ENCODE measurements at places on chromosomes 6 and 20. TPM values are rescaled to one million over a fixed set of nuclear protein-coding genes. Genes with fewer than 3 reads are reported as not detected.

The TSBP1 gene
- not detected for total RNA-seq

GRCh38 chr20:52411611-52412010 lies 220.0 kb upstream of the ZFP64 start:
- DNase-seq = no peak

DNA sequence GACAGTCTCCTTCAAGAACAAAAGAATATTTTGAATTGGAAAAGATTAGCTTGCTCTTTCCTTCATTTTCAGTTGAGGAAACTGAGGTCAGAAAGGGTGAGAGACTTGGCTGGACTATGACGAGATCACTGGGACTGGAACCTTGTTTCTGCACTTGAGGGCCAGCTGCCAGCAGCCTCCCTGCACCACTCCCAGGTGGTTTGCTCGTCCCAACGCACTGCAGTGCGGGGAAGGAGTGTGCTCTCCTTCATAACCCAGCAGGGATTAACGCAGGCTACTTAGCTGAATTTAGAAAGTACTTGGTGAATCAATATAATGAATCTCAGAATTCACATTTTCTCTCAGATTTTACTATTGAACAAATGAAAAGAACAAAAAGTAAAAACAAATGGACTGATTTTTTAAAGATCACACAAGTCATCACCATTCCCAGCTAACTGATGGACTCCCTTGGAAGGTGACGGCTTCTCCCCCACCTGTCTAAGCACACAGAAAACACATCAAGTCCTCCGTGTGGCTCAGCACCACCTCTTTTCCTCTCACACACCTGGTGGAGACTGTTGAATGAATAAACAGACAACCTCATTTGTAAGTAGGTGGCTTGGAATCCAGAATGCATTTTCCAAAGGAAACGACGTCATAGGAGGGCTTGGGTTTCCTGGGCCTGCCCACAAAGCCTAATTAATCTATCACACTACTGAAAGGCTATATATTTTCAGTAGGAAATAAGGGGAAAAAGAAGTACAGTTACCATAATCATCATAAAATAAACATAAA lies 121.0 kb downstream of the QRSL1 start:
- no peak for DNase-seq

DNA sequence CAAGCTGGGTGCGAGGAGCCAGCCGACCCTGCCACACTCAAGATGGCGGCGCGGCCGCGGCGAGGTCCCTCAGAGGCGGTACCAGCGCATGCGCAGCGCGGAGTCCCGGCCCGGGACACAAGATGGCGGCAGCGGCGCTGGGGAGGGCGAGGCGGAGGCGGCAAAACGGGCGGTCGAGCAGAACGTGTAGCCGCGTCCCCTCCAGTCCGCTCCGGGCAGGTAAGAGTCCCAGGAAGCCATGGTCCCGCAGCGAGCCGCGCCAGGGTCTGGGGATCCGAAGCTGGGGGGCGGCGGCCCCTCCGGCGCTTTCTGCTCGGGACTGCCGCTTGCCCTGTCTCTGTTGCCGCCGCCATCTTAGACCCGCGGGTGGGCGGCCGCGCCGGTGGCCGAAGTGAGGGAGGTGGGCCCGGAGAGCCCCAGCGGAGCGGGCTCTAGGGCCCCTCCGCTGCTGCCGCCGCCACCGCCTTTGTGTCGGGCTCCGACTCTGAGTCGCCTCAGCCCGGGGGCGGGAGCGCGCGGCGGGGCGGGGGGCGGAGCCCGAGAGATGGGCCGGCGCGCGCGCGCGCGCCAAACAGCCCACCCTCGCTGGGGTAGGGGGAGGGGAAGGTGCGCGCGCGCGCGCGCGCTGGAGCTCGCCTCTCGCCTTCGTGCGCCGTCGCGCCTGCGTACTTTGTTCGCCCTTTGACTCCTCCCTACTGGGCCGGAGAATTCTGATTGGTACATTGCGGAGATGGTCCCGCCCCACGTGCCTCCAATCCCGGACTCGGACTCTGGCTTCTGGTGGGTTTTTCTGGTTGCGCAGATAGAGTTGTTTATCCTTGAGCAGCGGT lies at the start of gene PCIF1:
TSS of gene PCIF1 (plus strand) at position 98 of the 830 bp plus-strand sequence. CDS start 4,317 bp downstream, outside the sequence.
- DNase-seq = peak; percentile 98

GRCh38 chr6:119428633-119429032 lies 79.1 kb upstream of the MAN1A1 start:
- DNase-seq = no peak

DNA sequence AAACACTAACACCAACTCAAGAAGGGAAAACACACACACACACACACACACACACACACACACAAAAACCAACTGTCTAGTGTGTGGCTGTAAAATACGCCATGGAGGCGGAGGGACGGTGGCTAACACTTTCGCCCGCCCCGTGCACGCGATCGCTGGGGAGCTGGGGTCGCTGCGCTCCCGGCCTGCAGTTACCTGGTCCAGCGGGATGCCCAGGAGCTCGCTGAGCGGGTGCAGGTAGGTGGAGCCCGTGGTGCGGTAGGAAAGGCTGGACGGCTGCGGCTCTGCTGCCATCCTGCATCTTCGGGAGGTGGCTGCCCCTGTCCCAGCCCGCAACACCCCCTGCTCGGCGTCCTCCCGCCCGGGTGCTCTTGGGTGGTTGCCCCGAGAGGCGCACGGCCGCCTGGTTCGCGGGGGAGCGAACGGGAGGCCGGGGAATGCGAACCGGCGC lies 303 bp downstream of the MBOAT1 start:
- no peak for DNase-seq

DNA sequence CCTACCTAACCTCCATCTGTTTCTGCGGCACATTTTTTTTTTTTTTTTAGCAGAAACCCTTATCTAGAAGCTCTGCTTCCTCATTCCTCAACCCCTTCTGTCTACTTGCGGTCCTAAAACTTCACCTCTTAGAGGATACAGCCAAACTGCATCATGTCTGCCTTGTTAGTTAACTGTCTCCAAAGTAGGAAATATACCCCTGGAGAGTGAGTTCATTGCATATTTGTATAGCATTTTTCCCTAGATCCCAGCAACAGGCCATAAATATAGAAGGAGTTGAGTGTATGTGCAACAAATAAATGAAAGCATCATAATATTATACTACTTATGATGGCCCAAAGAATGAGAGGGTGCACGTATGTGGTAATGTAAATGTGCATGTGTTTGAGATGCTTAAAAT lies 1288.6 kb upstream of the GJE1 start:
- no peak for DNase-seq

GRCh38 chr20:62418709-62419487 lies 8.4 kb downstream of the RBBP8NL start:
- no peak for DNase-seq

DNA sequence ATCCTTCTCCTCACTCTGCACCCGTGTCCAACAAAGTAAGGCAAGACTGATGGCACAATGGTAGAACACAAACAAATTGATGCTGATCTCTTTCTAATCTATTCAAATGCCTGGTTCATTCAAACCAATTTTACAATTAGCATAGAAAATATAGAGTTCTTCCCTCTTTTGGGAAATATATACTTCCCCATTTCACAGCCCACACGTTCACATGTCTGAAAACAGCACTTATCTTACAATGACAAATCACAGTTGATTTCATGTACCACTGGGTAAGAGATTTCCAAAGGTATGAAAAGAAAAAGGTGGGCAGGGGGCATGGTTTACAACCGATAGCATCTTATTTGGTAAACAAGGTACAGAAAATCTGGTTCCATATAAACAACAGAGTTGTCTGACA lies 137.6 kb downstream of the RNGTT start:
- no peak for DNase-seq

The UNC93A gene
- total RNA-seq = not detected

- DNase-seq = no peak
These were observed 132.0 kb upstream of the RNF24 start for GRCh38 chr20:4147319-4147718.

DNA sequence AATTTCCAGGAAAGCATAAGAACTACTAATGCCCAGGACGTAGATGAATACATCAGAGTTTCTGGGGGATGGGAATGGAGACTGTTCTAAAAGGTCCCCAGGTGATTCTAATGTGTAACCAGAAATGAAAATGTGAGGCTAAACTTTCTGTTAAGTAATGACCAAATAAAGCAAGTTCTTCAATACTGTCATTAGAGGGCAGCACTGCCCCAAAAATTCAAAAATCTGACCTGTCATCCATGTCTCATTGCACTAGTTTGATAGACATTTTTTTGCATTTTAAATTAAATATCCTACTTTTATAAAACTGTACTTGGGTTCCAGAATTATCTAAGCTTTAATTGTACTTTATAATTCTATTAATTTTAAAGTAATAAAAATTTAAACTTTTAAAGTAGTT lies 94.9 kb downstream of the RFX6 start:
- DNase-seq = peak; percentile 44

DNA sequence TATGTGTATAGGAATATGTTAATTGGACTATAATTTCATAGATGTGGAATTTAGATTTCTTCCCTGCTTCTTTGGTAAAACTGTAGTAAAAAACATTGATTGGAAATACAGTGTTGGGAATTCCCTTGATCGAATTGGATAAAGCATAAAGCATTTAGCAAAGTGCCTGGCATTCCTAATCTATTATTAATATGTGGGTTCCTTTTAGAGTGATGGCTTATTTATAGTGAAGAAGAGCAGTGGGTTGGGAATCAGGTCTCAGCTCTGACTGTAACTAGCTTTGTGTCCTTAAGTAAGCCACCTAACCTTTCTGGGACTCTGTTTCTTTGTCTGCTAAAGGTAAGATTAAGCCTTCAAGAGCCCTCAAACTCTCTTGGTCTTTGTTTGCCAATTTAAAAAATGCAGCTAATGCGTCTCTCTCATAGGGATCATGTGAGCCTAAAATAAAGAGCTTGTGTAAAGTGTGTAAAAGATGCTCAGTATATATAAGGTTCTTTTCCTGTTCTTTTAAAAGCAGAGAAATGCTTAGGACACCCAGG lies 53.3 kb downstream of the KCNS1 start:
- DNase-seq = no peak

- no peak for DNase-seq
These were observed 166.1 kb upstream of the PRDM1 start for GRCh38 chr6:105920071-105920470.

The SAMD10 gene
- 3.6 TPM for total RNA-seq

GRCh38 chr6:16248271-16248853 lies 10.0 kb downstream of the GMPR start:
- no peak for DNase-seq

The EPPIN gene
- not detected for total RNA-seq

DNA sequence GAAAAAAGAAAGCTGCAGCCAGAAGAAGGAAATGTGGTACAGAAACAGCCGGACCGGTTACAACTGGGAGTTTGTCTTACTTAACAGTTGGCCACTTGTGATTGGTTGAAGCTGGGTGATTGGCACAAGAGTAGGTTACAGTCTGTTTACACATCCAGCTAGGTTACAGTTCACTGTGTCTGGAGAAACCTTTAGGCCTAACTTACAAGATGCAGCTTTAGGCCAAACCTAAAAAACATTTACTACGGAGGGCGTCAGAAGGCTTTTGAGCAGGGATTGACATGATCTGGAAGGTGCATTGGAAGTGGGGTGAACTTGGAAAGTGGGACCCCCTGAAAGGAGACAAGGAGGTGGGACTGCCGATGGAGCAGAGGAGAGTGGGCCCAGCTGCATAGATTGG lies 122.3 kb downstream of the BANF2 start:
- DNase-seq = no peak

- DNase-seq = no peak
These were observed 4.9 kb upstream of the DLL1 start for GRCh38 chr6:170295510-170296422.

- peak; percentile 24 for DNase-seq
These were observed 118.5 kb downstream of the GFRAL start for GRCh38 chr6:55445648-55446204.

- no peak for DNase-seq
These were observed 754.4 kb upstream of the MARCKS start for GRCh38 chr6:113102761-113103160.

GRCh38 chr6:127950566-127951145 lies 49.8 kb upstream of the THEMIS start:
- DNase-seq = no peak

GRCh38 chr20:32484225-32484957 lies 100.7 kb downstream of the NOL4L start:
- DNase-seq = no peak

The BPIFB2 gene
- not detected for total RNA-seq

DNA sequence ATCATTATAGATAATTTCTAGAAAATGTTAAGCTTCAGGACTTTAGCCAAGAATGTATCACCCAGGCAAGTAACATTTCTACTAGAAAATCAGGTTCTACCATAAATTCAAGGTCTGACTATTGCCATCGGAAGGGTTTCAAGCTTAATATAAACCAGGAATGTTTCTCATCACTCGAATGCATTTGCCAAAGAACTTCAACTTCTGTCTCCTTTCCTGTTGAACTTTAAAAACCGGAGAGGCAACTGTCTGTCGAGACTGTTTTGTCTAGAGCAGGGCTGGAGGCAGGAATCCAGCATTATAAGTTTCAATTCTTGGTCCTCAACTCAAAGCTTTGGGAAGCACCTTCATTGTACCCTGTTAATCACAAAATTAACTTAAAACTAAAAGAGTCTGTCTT lies 264.7 kb downstream of the ZNF217 start:
- DNase-seq = no peak

- no peak for DNase-seq
These were observed 17.2 kb upstream of the LRRN4 start for GRCh38 chr20:6070829-6071695.

- no peak for DNase-seq
These were observed 232.8 kb downstream of the GRIK2 start for GRCh38 chr6:101626269-101626668.

- no peak for DNase-seq
These were observed 335.3 kb downstream of the SOX4 start for GRCh38 chr6:21928827-21929226.

The KCNK5 gene
- 0.78 TPM for total RNA-seq

- no peak for DNase-seq
These were observed 83.5 kb upstream of the ZNF184 start for GRCh38 chr6:27556406-27556805.

The VWA7 gene
- total RNA-seq = 0.47 TPM

The GABRR2 gene
- not detected for total RNA-seq

DNA sequence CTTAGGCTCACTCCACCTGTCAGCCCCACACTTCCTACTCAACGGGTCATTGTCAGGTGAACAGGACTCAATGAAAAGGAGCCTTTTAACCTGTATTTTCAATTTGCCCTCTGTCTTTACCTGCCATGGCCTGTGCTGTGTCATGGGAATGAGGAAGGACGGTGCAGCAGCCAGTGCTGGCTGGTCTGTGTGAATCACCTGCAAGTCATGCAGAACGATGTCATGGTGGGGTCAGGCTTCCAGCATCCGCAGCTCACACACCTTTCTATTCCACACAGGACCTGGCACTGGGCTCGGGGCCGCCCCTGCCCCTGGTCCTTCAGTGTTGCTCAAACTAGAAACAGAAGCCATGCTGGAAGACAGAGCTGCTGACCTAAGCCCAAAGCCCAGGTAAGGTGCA lies 188.7 kb upstream of the GMDS start:
- DNase-seq = no peak

The SGK2 gene
- total RNA-seq = 0.15 TPM

The PRDM13 gene
- 1.6 TPM for total RNA-seq

The SAMD5 gene
- total RNA-seq = 11.5 TPM
